GM18507 (cell line): ENCODE measurements at places on chromosomes 3 and 15.

GRCh38 chr3:122536632-122537001 lies 21.9 kb upstream of the KPNA1 start:
- no peak for DNase-seq

- no peak for DNase-seq
These were observed 203.2 kb upstream of the PPP2R3A start for GRCh38 chr3:135762188-135762856.

- no peak for DNase-seq
These were observed 106.0 kb upstream of the NUDT16 start for GRCh38 chr3:131275556-131275955.

DNA sequence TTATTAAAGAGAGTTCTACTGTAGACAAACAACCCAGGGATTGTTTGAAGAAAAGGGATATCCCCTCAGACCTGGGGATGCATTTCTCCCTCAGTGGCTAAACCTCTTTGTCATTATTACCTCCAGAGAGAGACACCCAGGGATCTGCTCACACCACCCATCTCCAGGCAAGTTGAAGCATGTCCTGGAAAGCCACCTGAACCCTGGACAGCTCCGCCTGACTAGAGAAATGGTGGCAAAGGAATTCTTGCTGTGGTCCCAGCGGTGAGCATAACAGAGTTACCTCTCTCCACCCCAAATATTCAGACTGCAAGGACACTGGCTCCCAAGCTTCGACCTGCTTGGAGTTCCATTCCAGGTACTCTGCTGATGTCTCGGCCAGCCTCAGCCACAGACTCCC lies 320.2 kb downstream of the RORA start:
- DNase-seq = no peak

GRCh38 chr3:32836601-32837000 lies 18.8 kb downstream of the TRIM71 start:
- no peak for DNase-seq

DNA sequence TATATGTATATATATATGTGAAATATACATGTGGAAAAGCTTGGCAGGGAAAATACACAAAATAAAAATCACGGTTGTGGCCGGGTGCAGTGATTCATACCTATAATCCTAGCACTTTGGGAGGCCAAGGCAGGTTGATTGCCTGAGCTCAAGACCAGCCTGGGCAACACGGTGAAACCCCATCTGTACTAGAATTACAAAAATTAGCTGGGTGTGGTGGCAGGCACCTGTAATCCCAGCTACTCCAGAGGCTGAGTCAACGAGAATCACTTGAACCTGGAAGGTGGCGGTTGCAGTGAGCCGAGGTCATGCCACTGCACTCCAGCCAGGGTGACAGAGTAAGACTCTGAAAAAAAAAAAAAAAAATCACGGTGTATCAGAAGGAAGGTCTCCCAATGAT lies 20.8 kb upstream of the ARHGEF3 start:
- no peak for DNase-seq

GRCh38 chr3:127597020-127597771 lies 1.0 kb upstream of the MCM2 start:
- no peak for DNase-seq

DNA sequence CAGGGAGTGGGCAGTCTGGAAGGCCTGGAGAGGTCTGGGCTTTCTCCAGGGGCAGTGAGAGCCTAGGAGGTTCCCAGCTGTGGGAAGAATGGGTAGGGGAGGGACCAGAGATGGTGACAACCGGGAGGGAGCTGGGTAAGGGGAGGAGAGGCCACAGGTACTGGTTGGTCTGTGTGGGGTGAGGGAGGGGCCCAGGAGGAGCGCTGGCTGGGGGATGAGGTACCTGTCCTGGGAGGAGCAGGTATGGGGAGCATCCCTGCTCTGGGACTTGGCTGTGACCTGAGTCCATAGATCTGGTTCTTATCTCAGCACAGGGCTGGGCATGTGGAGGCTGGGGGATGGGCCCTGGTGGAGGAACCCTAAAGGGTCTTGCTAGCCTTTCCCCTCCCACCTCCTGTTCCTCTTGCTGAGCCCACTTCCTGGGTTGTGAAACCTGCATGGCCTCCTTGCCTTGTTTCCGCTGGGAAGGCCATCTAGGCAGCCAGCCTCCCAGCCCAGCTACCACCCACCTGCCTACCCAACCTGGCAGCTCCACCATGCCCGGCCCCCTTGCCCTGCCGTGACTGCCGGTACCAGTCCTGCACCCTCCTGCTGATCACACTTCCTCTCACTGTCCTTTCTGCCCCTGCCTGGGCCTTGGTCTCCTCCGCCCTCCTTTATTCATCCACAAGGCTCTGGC lies 11.0 kb downstream of the PRKCD start:
- DNase-seq = no peak

DNA sequence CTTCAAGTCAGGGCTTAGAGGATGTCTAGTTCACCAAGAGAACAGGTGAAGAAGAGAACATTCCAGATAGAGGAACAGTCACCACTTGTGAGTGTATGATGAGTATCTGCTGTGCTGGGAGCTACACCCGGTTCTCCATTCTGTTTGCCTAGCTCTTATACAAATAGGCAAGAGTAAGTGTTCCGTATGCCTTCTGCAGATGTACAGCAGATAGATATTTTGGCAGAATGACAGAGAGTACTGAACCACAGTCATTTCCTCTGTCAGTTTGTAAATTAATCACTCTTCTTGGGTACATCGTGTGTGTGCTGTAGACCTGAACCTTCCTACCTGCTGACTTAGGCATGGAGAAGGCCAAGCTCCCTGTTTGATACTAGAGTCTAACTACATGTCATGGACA lies 108.3 kb upstream of the CTDSPL start:
- no peak for DNase-seq

- no peak for DNase-seq
These were observed at the start of gene SLC24A5 for GRCh38 chr15:48120745-48121144. Gene SLC24A5, plus strand, starts transcription at chr15:48120990. Its CDS starts 55 bp downstream, at chr15:48121045.

GRCh38 chr15:81498294-81498693 lies 124.3 kb upstream of the TMC3 start:
- no peak for DNase-seq

DNA sequence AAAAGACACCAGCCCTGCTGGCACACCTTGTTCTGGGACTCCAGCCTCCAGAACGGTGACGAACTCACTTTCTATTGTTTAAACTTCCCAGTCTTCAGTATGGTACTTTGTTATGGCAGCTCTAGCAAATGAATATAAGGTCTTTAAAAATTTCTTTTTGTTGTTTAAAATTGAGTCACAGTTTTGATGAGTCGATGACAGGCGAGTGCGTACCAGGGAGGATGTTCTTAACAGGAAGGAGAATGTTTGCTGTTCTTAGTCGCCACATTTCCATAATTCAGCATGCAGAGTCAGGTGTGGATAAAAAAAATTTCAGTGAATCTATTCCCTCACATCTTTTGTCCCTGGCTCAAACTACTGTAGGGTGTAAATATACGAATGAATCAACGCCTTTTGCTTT lies 12.4 kb downstream of the DNASE1L3 start:
- no peak for DNase-seq

GRCh38 chr3:32614956-32615355 lies 44.3 kb upstream of the DYNC1LI1 start:
- no peak for DNase-seq

DNA sequence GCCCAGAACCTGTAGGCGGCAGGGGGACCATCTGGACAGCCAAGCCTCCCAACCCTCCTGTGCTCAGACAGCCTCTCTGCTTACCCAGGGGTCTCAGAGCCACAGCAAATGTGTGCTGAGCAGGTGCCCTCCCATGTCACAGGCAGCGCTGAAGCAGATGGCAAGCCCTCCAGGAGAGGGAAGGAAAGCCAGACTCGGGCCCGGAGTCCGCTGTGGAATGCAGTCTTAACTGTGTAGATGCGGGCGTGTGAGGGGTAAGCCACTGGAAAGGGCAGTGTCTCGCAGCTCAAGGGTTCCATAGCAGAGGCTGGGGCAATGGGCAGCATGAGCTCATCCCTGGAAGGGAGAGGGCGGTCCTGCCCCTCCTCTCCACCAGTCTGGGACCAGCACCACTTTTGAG lies 45.6 kb downstream of the UMPS start:
- DNase-seq = no peak

DNA sequence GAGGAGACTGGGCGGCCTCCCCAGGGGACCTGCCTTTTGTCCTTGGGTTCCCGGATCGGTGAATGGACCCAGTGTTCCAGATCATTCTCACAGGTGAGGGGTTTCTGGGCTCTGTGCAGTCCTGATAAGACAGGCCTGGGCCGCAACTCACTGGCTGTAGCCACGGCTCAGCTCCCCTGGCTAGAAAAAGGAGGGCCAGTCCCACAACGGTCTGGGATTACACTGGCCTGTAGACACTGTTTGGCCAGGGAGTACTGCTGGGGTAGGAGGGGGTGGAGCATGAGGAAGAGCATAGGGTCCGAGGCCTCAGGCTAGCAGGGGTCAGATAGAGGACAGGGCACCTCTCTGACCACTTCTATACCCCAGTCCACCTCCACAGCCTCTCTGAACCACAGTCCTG lies 21.0 kb upstream of the TICRR start:
- no peak for DNase-seq

DNA sequence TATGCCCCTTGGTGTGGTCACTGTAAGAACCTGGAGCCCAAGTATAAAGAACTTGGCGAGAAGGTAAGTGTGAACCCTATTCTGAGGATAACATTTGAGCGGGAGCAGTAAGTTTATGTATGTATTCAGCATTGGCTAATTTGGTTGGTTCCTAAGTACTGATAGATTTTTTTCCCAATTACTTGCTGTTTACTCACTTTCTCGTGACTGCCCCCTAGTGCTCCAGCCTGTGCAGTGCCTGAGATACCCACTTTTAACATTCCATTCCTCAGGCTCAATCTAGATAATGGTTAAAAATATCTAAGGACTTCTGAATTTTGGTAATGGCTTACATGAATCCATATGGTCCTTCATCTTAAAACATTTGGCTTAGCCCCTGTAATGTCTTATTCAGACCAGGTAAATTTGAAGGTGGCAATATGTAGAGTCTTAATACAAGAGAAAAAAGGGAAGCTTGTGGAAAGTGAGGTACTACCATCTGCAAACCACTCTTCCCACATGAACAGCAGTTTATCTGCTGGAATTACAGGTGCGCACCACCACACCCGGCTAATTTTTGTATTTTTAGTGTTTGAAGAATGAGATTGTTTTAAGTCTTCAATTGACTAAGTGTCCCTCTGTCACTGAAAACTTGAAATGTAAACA lies 7.1 kb downstream of the ELL3 start:
- DNase-seq = no peak

GRCh38 chr3:152857082-152857481 lies 22.2 kb downstream of the P2RY1 start:
- DNase-seq = no peak

DNA sequence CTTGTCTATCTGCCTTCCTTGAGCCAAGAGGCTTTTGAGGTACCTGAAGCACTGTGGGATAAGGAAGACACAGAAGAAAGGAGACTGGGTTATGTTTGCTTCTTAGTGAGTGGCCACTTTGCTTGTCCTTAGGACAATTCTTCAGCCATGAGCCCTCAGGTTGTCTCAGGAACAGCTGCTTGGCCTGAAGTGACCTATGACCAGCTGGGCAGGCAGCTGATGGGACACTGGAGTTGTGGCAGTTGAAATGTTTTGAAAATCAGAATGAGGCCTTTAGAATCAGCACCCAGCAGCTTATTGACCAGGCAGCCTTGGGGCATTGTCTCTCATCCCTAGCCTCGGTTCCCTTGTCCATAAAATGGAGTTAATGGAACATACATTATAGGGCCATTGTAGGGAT lies 37.0 kb downstream of the RBP2 start:
- DNase-seq = no peak

DNA sequence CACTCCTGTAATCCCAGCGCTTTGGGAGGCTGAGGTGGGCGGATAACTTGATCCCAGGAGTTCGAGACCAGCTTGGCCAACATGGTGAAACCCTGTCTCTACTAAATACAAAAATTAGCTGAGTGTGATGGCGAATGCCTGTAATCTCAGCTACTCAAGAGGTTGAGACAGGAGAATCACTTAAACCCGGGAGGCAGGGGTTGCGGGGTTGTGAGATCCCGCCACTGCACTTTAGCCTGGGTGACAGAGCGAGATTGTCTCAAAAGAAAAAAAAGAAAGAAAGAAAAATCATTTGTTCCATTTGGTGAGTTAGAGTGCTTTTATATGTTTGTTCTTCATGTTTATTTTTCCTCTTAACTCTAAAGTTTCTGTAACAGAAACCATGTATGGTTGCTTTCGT lies 7.3 kb downstream of the NCK1 start:
- no peak for DNase-seq

- no peak for DNase-seq
These were observed 418.2 kb upstream of the ZNF717 start for GRCh38 chr3:76203578-76203977.

DNA sequence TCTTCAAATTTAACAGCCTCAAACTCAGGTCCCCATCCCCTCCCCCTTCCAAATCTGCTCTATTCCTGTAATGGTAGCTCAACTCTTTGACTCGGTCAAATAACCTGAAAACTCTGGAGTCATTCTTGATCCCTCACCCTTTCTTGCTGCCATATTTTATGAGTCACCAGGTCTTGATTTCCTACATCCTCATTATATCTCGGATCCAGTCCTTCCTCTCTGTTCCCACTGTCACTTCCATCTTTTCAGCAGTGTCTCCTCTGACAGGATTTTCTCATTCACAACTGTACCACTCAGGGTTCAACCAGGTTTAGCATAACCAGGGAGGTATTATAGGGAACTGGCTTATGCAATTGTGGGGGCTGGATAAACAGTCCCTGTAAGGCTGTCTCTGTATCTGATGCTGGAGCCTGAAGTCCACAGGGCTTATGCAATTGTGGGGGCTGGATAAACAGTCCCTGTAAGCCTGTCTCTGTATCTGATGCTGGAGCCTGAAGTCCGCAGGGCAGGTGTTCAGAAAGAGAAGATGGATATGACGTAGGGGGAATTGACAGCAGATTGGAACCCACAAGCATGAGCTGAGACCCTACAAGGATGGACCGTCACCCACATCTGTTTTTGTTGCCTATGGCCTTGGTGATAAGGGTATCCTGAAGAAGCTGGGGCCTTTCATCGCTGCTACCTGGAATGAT lies 9.1 kb upstream of the FETUB start:
- DNase-seq = no peak
